GM12878 (cell line): ENCODE measurements at places on chromosomes 12 and 14. TPM values are rescaled to one million over a fixed set of nuclear protein-coding genes. Genes with fewer than 3 reads are reported as not detected.
A peak's percentile ranks its signal among the peaks of the same experiment; 100 is the strongest.

GRCh38 chr12:113634474-113634873 lies 162.8 kb upstream of the LHX5 start:
- no peak overlapping the region for H3K27ac ChIP-seq
- H3K36me3 ChIP-seq = no peaks in the 10 kb centered on the region
- DNase-seq = no peak
- no peaks in the 10 kb centered on the region for H3K27me3 ChIP-seq

The FAM181A gene
- total RNA-seq = not detected in 2 replicates

- H3K36me3 ChIP-seq = no peaks in the 10 kb centered on the region
- no peak overlapping the region for H3K27ac ChIP-seq
- no peaks in the 10 kb centered on the region for H3K4me1 ChIP-seq
- no peak for DNase-seq
Measured at GRCh38 chr12:74891083-74891668, 318.5 kb downstream of the KCNC2 start.

DNA sequence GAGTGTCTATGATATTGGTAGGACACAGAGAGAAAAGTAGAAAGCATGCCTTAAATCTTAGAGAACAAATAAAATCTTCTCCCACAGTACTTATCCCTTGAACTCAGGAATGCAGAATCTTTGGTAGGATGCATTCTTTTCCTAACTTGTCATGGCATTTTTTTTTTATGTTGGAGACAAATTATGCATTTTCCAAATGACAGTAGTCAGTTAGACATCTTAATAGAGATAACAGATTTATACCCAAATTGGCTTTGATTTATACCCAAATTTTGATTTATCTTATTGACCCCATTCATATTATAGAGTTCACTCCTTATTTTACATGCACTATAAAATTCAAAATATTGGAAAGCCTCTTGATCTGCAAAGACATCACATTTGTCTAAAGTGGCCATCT lies 132.9 kb downstream of the CNTN1 start:
- H3K36me3 ChIP-seq = no peaks in the 10 kb centered on the region
- no peak overlapping the region for H3K27ac ChIP-seq
- H3K4me1 ChIP-seq = no peaks in the 10 kb centered on the region
- no peaks in the 10 kb centered on the region for H3K27me3 ChIP-seq
- no peak for DNase-seq
- H3K4me3 ChIP-seq = no peak overlapping the region

- DNase-seq = no peak
- no peaks in the 10 kb centered on the region for H3K4me1 ChIP-seq
- H3K36me3 ChIP-seq = no peaks in the 10 kb centered on the region
Measured at GRCh38 chr12:6084261-6084968, 40.1 kb downstream of the VWF start.

GRCh38 chr12:55058082-55058481 lies 38.3 kb downstream of the NEUROD4 start:
- no peaks in the 10 kb centered on the region for H3K27me3 ChIP-seq
- no peak overlapping the region for H3K4me3 ChIP-seq
- H3K27ac ChIP-seq = no peak overlapping the region

DNA sequence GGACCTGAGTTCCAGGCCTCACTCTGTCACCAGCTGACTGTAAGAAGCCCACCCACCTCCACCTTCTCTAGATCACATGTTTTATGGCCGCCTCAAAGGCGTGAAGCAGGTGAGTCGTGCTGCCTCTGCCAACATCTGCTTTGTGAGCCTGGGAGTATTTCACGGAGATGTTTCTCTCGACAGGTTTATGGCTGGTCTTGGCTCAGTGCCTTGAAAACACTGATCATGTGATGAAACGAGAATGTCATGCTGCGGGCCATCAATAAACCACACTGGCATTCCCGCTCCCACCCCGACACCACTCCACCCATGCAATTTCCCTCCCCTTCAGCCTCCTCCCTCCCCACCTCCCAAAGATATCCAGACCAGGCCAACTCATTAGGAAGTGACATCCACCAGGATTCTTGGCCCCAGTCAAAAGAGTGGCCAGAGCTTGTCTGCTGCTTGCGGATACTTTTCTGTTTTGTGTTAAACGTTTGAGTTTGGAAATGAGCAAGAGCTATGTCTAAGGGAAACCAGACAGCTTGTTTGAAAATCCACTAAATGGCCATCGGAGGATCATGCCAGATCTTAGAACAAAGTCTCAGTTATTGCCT lies 53.8 kb upstream of the NTF3 start:
- H3K27me3 ChIP-seq = no peaks in the 10 kb centered on the region
- no peak overlapping the region for H3K4me3 ChIP-seq
- no peaks in the 10 kb centered on the region for H3K36me3 ChIP-seq
- H3K4me1 ChIP-seq = no peaks in the 10 kb centered on the region
- no peak for DNase-seq

The NPFF gene
- not detected in 2 replicates for total RNA-seq

GRCh38 chr12:108838194-108839017 lies 19.0 kb downstream of the SSH1 start:
- H3K4me1 ChIP-seq = peaks cover 21% of the 10 kb centered on the region
- peak; percentile 91 for DNase-seq
- H3K36me3 ChIP-seq = peaks cover 12% of the 10 kb centered on the region
- H3K4me3 ChIP-seq = no peak overlapping the region
- H3K27me3 ChIP-seq = no peaks in the 10 kb centered on the region
- H3K27ac ChIP-seq = peak overlapping the region; percentile 90

GRCh38 chr14:22641846-22642245 lies 2.3 kb downstream of the OR6J1 start:
- no peak for DNase-seq
- H3K27ac ChIP-seq = no peak overlapping the region
- no peak overlapping the region for H3K4me3 ChIP-seq
- H3K36me3 ChIP-seq = no peaks in the 10 kb centered on the region
- no peaks in the 10 kb centered on the region for H3K27me3 ChIP-seq
- H3K4me1 ChIP-seq = no peaks in the 10 kb centered on the region
